DMS153 (cell line): ENCODE measurements at places on chromosomes 11 and 22.

DNA sequence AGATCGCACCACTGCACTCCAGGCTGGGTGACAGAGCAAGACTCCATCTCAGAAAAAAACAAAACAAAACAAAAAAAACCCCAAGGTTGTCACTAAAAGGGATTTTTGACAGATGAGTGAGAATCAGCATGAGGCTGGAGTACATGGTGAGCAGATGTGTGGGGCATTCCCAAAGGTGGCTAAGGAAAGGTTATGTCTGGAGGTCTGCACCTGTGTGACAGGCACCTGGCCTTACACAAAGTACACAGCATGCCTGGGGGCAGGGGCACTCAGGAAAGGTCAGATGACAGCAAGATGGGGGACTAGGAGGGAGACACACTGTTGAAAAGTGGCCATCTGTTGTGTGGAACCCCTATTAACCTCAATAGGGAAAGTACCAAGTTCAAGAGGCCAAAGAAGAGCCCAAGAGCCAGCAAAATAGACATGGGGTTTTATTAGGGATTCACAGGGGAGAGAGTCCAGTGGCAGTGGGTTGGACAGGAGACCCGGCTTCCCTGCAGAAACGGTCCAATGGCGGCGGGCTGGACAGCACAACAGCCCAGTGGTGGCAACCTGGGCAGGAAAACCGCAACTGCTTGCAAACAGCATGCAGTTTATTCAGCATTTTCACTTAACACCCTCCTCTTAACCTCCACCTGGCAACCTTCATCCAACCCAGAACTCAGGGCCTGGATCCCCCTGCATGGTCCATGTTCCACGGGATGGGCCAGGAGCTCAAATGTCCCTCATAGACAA lies 101.1 kb downstream of the MICAL2 start:
- no peak for DNase-seq

DNA sequence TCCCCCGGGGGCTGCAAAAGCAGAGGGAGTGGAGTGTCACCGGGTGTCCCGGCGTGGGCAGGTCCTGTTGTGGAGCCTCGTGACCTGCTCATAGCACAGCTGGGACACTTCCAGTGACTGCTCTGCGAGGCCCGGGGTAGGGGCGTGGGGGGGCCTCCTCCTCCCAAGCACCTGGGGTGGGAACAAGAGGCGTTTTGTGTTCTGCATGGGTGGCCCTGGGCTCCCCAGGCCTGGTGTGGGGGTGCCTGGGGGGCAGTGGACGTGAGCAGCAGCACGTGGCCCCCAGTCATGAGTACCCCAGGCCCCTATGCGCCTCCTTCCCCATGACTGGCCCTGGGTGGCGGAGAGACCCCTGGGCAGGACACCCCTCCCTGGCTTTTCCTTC lies 104.7 kb downstream of the KCNQ1 start:
- no peak for DNase-seq

DNA sequence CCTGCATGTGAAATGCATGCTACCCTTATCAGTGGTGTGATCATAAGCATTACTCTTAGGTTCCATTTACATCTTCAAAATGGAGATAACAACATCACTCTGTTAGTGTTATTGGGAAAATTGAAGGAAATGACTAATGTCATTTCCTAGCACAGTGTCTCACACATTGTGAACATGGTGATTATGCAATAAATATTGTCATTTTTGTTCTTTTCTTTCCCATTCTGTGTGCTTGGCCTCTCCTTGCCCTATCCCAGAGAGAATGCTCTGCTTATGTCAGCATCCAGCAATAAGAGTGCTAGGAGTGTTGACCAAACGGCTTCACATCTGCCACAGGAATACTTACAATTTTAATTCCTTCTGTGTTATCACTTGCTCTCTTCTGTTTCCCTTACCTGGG lies 1024.1 kb upstream of the CCDC90B start:
- DNase-seq, result no peak

- no peak for DNase-seq
Measured at GRCh38 chr11:92960886-92961285, 8.6 kb upstream of the MTNR1B start.

- DNase-seq, result no peak
Measured at GRCh38 chr11:44361813-44362212, 51.9 kb upstream of the ALX4 start.

- DNase-seq, result no peak
Measured at GRCh38 chr11:104898685-104899013, 389 bp upstream of the CASP12 start.

GRCh38 chr11:104564921-104565582 lies 333.2 kb downstream of the CASP12 start:
- no peak for DNase-seq
